Osteocyte (in vitro differentiated cells): ENCODE measurements at places on chromosomes 5 and 9. TPM values are rescaled to one million over a fixed set of nuclear protein-coding genes. Genes with fewer than 3 reads are reported as not detected.

The IFNA5 gene
- total RNA-seq, result not detected in 2 replicates

The TEK gene
- 1.3 and 1.6 TPM in 2 replicates for total RNA-seq

The EQTN gene
- total RNA-seq, result not detected in 2 replicates

DNA sequence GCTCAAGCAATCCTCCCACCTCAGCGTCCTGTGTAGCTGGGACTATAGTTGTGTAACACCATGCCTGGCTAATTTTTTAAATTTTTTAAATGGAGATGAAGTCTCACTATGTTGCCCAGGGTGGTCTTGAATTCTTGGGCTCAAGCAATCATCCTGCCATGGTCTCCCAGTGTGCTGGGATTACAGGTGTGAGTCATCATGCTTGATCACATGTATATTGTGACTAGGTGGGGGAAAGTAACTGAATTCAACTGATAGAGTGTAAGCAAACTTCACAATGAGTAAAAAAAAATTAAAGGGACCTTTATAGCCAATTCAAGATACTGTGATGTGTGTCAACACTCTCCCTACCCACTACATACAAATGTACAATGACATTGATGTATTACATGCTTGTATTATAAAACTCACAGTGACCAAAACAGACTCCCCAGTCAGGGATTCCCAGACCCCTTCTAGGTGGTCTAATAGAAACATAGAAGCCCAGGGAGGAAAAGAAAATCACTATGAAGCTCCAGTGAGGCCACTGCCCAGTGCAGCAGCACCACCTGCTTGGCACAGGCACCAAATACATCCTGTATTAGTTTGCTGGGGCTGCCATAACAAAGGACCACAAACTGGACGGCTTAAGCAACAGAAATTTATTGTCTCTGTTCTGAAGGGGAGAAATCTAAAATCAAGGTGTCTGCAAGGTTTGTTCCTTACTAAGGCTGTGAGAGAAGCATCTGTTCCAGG lies 8.8 kb downstream of the PLGRKT start:
- DNase-seq, result no peak

GRCh38 chr9:6562871-6563430 lies 82.6 kb downstream of the GLDC start:
- DNase-seq, result no peak

DNA sequence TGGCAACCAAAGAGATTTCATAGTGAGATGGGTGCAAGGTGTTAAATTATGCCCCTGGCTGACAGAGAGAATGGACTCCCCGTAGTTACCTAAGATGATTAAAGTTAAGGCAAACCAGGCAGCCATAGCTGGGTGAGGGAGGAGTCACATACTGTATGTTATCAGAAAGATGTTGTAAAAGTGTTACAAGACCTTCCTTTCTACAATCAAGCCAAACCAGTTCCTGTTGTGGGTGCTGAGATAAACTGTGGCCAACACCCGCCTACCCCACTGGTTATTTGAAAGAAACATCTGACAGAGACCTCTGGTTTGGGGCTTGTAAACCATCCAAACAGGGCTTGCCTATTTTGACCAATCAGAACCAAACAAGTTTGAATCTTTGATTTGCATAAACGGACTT lies 684.7 kb upstream of the NUDT12 start:
- no peak for DNase-seq
